ENCODE measurements at places on chromosomes 16 and 17.

DNA sequence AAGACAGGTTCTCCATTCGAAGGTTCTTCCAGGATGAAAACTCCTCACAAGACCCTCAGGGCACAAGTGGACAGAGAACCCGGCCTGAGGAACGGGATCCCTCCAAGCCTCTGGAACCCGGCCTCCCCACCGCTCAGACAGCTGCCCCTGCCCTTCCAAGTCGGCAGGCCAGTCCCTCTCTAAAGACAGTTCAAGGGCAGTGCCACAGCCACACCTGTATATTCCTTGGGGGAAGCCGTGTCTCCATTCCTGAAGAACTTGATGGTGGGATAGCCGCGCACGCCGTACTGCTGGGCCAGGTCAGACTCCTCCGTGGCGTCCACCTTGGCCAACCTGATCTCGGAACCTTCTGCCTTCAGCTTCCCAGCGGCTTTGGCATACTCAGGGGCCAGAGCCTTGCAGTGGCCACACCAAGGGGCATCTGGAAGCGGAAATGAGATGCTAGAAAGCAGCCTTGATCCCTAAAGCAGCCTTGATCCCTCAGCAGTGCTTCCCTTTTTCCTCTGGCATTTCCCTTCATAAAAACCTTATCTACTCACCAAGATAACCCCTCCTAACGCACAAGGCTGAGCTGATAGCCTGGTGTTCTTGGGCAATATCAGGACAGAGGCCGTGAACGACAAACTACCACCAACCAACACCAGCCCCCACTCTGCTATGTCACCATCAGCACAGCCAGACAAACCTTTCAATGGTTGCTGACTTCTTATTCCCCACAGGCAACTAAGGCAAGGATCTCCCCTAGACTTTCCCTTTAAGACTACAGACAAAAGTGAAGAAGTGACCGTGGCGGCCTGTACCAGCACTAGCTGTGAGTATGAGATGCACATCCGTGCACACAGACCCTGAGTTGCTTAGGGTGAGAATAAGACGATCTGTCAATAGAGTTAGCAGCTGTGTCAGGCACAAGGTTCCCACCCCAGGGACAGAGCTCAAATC lies 1.1 kb downstream of the P4HB start:
- no peak for DNase-seq

GRCh38 chr17:57548421-57549410 lies 196.4 kb downstream of the CCDC182 start:
- no peak for DNase-seq

- no peak for DNase-seq
These were observed 62.7 kb downstream of the ARHGAP44 start for GRCh38 chr17:12851901-12852435.

GRCh38 chr16:54080524-54081008 lies 206.0 kb downstream of the IRX3 start:
- DNase-seq, result no peak

- no peak for DNase-seq
These were observed 35.8 kb downstream of the GP2 start for GRCh38 chr16:20291208-20292206.

Measured in stimulated activated CD8-positive, alpha-beta memory T cell treated with anti-CD3 and anti-CD28 coated beads, Interleukin-12 subunit alpha, Interleukin-12 subunit beta, amount 100 ng/mL, for 1 hour (primary cell).